ENCODE measurements at places on chromosomes 5 and 9. TPM values are rescaled to one million over a fixed set of nuclear protein-coding genes. Genes with fewer than 3 reads are reported as not detected.

- H3K36me3 ChIP-seq: no peaks in the 10 kb centered on the region
- H3K27me3 ChIP-seq: no peaks in the 10 kb centered on the region
- no peaks in the 10 kb centered on the region for H3K4me1 ChIP-seq
- H3K4me3 ChIP-seq: no peak overlapping the region
- DNase-seq: no peak
- H3K27ac ChIP-seq: no peak overlapping the region
Measured at GRCh38 chr5:140202610-140203009, 27.6 kb downstream of the CYSTM1 start.

DNA sequence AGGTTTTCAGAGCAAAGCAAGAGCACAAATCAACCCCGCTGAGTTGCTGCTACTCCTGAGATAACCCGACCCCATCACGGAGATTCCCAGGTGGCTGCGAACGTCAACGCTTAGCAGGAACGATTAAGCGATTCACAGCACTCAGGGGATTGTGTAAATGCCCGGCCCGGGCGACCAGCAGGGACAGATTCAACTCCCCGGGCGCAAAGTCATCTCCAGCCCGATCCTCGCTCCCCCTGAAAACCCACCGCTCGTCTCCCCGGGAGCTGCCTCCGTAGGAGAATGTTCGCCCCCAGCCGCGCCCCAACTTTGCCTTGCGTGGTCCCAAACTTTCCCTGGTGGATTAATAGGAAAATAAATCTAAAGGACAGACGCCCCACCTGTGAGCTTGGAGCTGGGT lies 685 bp downstream of the SLC24A2 start:
- peak overlapping the region; percentile 2 for H3K4me3 ChIP-seq
- H3K4me1 ChIP-seq: no peaks in the 10 kb centered on the region
- H3K27me3 ChIP-seq: peaks cover 27% of the 10 kb centered on the region
- no peak overlapping the region for H3K27ac ChIP-seq
- H3K36me3 ChIP-seq: no peaks in the 10 kb centered on the region
- DNase-seq: no peak

DNA sequence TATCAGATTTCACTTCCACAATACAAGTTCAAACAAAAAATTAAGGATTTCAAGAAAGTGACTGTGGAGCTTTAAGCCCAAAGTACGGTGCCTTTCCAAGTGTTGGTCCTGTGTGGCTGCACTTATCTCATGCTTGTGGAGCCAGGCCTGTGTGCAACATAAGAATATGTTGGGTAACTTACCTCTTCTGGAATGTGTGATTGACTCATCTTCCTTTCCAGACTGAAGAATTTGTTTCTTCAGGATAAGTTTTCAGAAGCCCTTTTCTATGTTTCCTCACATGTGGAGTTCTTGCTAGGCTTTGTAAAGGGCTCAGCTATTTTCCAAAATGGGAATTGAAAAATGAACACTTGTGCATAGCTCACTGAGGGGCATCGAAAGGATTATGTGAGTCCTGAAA lies 485.1 kb upstream of the PAPPA start:
- H3K4me1 ChIP-seq: no peaks in the 10 kb centered on the region
- no peaks in the 10 kb centered on the region for H3K27me3 ChIP-seq
- H3K4me3 ChIP-seq: no peak overlapping the region
- no peak overlapping the region for H3K27ac ChIP-seq
- DNase-seq: no peak
- H3K36me3 ChIP-seq: no peaks in the 10 kb centered on the region

DNA sequence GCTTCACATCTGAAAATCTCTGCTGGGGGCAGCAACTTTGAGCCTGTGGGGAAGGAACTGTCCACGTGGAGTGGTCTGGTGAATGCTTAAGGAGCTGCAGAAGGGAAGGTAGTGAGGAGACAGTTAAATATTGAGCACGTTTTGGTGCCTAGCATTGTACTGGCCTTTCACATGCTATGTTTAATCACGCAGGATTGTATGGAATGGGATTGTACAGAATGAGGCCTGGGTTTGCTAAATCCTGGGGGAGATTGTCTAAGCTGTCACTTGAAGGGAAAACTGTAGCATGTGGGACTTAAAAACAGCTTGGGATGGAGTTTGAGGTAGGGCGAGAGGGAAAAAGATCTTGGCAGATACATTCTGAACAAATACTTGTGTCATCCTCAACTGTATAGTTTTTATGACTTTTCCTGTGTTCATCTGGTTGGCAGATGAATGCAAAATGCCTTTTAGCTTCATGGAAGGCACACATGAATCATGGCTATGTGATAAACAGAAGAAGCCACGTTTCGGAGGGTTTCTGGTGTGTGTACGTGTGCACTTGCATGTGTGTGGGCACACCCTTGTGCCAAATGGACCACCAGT lies 106.6 kb downstream of the TMC1 start:
- H3K4me1 ChIP-seq: no peaks in the 10 kb centered on the region
- H3K4me3 ChIP-seq: no peak overlapping the region
- no peaks in the 10 kb centered on the region for H3K27me3 ChIP-seq
- no peak for DNase-seq
- no peak overlapping the region for H3K27ac ChIP-seq
- no peaks in the 10 kb centered on the region for H3K36me3 ChIP-seq

GRCh38 chr5:73515232-73515631 lies 17.0 kb downstream of the BTF3 start:
- no peak overlapping the region for H3K27ac ChIP-seq

DNA sequence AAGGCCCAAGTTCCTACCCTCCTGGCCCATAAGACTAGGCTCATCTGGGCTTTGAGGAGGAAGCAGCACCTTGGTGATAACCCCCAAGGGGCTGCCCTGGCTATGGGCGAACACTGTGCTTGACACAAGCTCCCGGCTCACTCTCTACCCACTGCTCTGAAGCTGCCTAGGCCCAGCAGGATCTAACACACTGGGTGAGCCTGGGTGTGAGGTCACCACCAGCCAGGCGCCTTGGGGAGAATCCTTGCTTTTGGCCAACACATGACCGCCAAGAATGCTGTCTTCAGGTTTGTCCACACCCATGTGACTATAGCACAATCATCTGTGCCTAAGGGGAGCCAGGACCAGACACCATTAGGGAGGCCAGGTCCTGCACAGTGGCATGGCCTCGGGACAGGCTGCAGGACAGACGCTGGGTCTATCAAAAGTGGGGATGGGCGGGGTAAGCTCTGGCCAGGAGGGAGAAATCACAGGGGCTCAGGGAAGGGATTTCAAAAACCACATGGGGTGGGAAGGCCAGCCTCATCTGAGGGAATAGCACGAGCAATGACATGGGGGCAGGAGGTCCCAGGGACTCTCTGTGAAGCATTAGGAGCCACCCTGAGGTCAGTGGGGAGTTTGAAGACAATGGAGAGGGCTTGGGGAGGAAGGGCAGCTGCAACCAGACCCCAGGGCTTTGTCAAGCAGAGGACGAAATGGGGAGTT lies 29.6 kb downstream of the BICD2 start:
- peaks cover 39% of the 10 kb centered on the region for H3K4me1 ChIP-seq
- peak overlapping the region; percentile 67 for H3K27ac ChIP-seq
- DNase-seq: peak; percentile 77

- peaks cover 18% of the 10 kb centered on the region for H3K27me3 ChIP-seq
- no peak overlapping the region for H3K4me3 ChIP-seq
- H3K36me3 ChIP-seq: no peaks in the 10 kb centered on the region
Measured at GRCh38 chr5:79890119-79890929, 100.7 kb downstream of the MTX3 start.

GRCh38 chr5:979100-979817 lies 29.3 kb upstream of the NKD2 start:
- no peaks in the 10 kb centered on the region for H3K36me3 ChIP-seq
- no peak overlapping the region for H3K4me3 ChIP-seq
- DNase-seq: no peak
- H3K27ac ChIP-seq: peak overlapping the region; percentile 62
- no peaks in the 10 kb centered on the region for H3K4me1 ChIP-seq

- no peak overlapping the region for H3K27ac ChIP-seq
- H3K36me3 ChIP-seq: no peaks in the 10 kb centered on the region
- no peak overlapping the region for H3K4me3 ChIP-seq
- H3K27me3 ChIP-seq: peaks cover 22% of the 10 kb centered on the region
- DNase-seq: no peak
Measured at GRCh38 chr5:502325-503079, 21.7 kb downstream of the SLC9A3 start.

GRCh38 chr5:170171811-170172210 lies 61.0 kb upstream of the C5orf58 start:
- no peak overlapping the region for H3K4me3 ChIP-seq
- H3K4me1 ChIP-seq: peaks cover 14% of the 10 kb centered on the region
- H3K36me3 ChIP-seq: no peaks in the 10 kb centered on the region
- H3K27me3 ChIP-seq: no peaks in the 10 kb centered on the region

- peaks cover 7% of the 10 kb centered on the region for H3K4me1 ChIP-seq
- DNase-seq: no peak
- no peak overlapping the region for H3K4me3 ChIP-seq
- peaks cover 5% of the 10 kb centered on the region for H3K36me3 ChIP-seq
- no peak overlapping the region for H3K27ac ChIP-seq
Measured at GRCh38 chr9:98786750-98787510, 9.4 kb downstream of the ANKS6 start.

DNA sequence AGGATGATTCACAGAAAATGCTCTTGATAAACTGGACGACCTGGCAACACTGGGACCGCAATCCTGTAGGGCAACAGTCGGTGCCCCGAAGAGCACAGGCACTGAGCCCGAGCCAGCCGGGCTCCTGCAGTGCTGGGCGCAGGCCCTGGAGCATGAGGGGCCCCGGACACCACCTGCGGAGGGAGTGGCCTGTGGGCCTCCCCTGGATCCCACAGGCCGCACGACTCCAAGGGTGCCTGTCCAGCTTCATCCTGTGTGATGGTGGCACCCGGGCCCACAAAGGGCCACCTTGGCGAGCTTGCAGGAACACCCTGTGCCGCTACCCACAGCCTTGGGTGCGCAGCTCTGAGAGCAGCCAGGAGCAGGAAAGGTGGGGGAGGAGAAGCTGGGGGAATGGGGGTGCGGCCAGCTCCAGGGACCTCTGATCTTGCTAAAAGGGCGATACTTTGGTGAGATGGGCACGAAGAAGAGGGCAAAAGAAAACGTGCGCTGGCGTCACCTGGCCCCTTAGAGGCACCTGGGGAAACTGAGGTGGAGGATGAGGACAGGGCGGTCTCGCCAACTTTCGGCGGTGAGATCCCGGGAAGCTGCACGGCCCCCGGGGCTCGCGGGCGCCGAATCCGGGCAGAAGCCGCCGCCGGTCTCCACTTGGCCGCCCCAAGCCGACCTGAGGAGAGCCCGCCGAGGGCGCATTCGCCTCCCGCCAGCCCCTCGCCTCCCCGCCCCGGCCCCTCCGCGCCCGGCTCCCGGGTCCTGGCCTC lies 722 bp downstream of the TBC1D9B start:
- peak; percentile 85 for DNase-seq
- no peaks in the 10 kb centered on the region for H3K36me3 ChIP-seq
- H3K4me1 ChIP-seq: peaks cover 16% of the 10 kb centered on the region
- no peaks in the 10 kb centered on the region for H3K27me3 ChIP-seq

- H3K36me3 ChIP-seq: no peaks in the 10 kb centered on the region
- no peak overlapping the region for H3K27ac ChIP-seq
Measured at GRCh38 chr5:123178683-123179082, 89.6 kb downstream of the PRDM6 start.

- H3K27ac ChIP-seq: no peak overlapping the region
- DNase-seq: no peak
- no peaks in the 10 kb centered on the region for H3K36me3 ChIP-seq
- no peaks in the 10 kb centered on the region for H3K27me3 ChIP-seq
- H3K4me1 ChIP-seq: peaks cover 4% of the 10 kb centered on the region
Measured at GRCh38 chr9:37990404-37991015, 78.5 kb downstream of the SHB start.

DNA sequence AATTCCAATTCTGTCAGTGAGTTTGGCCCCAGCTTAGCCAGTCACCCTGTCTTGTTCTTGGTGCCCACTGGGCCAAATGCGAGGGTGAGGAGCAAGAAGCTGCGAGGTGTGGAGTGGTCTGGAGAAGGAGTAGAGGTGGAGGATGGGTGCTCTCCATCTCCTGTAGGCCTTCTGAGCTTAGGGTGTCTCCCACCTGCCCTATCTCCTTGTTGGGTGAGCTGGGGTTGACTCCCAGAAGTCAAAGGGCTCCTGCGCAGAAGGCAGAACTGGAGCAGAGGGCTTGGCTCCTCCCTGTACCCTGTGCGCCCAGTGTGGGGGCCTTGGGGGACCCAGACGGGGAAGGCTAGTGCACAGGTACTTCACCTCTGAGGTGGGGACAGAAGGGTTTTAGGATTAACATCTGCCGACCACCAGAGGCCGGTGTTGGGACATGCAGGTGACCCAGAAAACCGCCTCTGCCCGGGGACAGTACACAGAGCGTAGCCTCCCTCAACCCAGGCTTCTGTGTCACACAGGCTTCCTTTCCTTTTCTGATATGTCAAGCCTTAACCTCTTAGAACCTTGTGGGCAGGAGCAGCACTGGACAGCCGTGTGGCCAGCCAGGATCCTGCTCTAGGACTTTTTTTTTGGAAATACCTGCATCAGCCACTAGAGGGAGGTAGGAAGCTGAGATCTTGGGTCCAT lies 16.9 kb downstream of the IL5 start:
- H3K27me3 ChIP-seq: no peaks in the 10 kb centered on the region
- no peak for DNase-seq
- H3K27ac ChIP-seq: no peak overlapping the region
- H3K4me3 ChIP-seq: no peak overlapping the region
- H3K36me3 ChIP-seq: no peaks in the 10 kb centered on the region

DNA sequence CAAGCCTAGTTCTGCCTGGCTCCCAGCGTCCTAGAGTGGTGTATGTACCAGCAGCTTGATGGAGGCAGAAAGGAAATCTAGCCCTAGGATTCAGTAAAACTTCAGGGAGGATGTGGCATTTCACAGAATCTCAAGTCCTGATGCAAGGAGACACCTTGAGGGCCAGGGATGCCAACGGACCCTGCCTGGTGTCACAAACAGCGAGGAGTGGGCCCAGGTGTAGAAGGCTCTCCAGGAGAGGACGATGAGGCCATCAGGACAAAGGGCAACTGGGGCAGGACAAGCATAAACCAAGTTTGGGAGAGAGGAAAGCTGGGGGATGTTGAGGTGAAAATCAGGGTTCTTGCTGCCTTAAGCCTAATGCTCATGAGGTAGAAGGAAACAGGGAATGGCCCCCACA lies 82.1 kb upstream of the SLC25A51 start:
- no peak for DNase-seq
- no peak overlapping the region for H3K4me3 ChIP-seq
- H3K27ac ChIP-seq: no peak overlapping the region
- H3K36me3 ChIP-seq: no peaks in the 10 kb centered on the region
- H3K27me3 ChIP-seq: no peaks in the 10 kb centered on the region
- no peaks in the 10 kb centered on the region for H3K4me1 ChIP-seq

- no peaks in the 10 kb centered on the region for H3K4me1 ChIP-seq
- H3K4me3 ChIP-seq: no peak overlapping the region
- H3K27me3 ChIP-seq: no peaks in the 10 kb centered on the region
- no peak for DNase-seq
Measured at GRCh38 chr5:138503487-138504270, 38.4 kb downstream of the EGR1 start.

- H3K27ac ChIP-seq: no peak overlapping the region
- no peaks in the 10 kb centered on the region for H3K4me1 ChIP-seq
- no peaks in the 10 kb centered on the region for H3K27me3 ChIP-seq
- H3K36me3 ChIP-seq: peaks cover 2% of the 10 kb centered on the region
- H3K4me3 ChIP-seq: no peak overlapping the region
- DNase-seq: no peak
Measured at GRCh38 chr5:153987301-153987700, 51.4 kb downstream of the FAM114A2 start.

The FBN2 gene
- 0.21 TPM for polyA plus RNA-seq

The CNTFR gene
- 7.7 TPM for polyA plus RNA-seq

The PRRT1B gene
- polyA plus RNA-seq: not detected

The SQSTM1 gene
- 126 TPM for polyA plus RNA-seq

The PCDHGC5 gene
- 0.10 TPM for polyA plus RNA-seq

The ANKDD1B gene
- 0.20 TPM for polyA plus RNA-seq

The ARPC5L gene
- polyA plus RNA-seq: 48.1 TPM

The LAMC3 gene
- 9.1 TPM for polyA plus RNA-seq

The FCN2 gene
- 3.7 TPM for polyA plus RNA-seq

The P4HA2 gene
- polyA plus RNA-seq: 4.8 TPM

The SOHLH1 gene
- polyA plus RNA-seq: 0.07 TPM

The PCDHGA3 gene
- 0.22 TPM for polyA plus RNA-seq

The URM1 gene
- polyA plus RNA-seq: 28.1 TPM

The TNFSF8 gene
- polyA plus RNA-seq: 4.8 TPM

The ANKRD55 gene
- polyA plus RNA-seq: 0.42 TPM

Measured in spleen (tissue), 13 donors.